H54 (cell line): ENCODE measurements at places on chromosomes 11 and 22.
A peak's percentile ranks its signal among the peaks of the same experiment; 100 is the strongest.

DNA sequence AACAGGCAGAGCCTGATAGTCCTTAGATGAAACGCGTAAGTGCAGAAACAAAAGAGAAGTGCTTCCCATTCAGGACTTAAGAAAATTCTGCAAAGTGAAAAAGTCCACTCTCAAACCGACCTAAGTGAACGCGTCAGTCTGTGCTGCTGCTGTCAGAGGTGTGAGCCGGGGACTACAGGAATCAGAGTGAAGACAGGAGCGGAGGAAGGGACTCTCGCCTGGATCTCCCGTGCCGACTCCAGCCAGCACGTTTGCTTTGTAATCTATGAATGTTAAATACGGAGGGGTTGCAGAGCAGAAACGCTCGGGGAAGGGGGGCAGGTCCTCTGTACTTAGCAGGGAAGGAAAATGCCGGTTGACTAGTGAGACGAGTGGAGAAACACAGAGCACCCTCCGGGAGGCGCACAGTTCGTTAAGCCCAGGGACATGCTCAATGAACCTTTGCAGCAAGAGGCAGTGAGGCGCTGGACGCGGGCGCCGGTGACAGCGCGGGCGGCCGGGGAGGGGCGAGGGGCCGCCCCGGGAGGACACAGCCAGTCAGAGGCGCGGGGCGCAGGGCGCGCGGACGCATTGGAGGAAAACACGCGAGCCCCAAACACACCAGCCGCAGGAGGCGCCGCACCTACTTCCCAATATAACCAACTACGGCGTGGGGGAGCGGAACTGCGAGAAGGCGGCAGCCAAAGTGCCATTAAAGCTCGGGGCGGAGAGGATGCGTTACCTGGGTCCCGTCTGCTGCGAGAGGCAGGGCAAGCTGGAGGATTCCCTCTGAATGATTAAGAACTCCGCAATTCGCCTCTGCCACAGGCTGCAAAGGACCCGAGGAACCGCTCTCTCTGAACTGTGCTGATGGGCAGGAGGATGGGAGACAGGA, at the start of gene CNTN5:
CNTN5 (plus strand) TSS at position 598 of the 874 bp plus-strand sequence.
- peak; percentile 12 for DNase-seq

DNA sequence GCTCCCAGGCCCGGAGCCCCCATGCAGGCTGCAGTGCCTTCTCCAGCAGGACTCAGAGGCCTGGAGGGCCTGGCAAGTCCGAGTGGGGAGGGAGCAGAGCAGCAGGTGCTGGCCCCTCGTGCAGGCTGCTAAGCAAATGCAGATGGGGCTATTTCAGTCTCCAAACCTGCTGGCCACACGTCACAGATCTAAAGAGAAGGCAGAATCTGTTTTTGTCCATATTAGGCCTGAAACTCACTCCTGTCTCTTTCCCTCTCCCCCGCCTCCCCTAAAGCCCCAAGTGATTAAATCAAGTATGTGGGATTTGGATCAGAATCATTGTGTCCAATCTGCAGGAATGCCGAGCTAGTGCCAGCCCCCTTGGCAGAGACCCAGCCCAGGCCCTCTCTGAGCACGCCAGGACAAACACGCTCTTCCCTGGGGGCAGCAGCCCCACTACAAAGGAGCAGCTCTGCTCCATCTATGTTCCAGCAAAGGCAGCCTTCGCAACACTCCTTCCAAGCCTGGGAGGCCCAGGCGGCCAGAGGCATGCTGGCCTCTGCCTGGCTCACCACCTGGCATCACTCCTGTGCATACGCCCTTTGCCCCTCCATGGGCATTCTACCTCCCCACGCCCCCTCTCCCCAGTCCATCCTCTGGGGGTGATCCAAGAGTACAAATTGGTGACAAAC, 26.5 kb downstream of the RPL27A start:
- no peak for DNase-seq

DNA sequence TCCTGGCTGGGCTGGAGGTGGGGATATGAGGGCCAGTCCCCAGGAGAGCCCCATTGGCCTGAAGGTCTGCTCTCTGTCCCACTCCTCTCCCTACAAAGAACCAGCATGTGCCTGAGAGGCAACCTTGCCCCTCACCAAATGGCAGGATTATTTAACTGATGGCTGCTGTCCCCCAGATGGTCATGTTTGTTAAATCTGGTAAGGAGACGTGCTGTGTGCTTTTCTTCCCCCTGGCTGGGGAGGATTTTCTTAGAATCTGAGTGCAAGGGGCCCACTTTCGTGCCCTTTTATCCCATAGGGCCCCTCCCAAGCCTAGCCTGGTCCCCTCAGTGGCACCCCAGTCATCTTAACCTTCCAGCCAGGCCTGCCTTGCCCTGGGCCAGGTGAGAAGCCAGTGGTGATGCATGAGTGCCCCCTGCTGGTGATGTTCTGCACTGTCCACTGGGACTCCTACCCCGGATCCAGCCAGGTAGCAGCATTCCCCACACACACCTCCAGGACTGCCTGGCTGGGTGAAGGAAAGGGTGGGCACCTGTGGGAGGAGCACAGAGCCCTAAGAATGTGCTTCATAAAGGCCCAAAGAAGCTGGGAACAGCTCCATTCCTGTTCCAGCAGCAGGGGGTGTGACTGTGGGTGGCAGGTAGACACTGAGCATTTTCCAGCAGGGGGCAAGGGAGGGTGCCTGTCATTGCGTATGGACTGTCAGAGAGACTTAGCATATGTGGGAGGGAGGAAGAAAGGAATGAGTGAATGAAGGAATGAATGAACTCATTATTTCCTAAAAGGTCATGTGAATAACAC, 28.9 kb downstream of the MFNG start:
- peak; percentile 57 for DNase-seq

DNA sequence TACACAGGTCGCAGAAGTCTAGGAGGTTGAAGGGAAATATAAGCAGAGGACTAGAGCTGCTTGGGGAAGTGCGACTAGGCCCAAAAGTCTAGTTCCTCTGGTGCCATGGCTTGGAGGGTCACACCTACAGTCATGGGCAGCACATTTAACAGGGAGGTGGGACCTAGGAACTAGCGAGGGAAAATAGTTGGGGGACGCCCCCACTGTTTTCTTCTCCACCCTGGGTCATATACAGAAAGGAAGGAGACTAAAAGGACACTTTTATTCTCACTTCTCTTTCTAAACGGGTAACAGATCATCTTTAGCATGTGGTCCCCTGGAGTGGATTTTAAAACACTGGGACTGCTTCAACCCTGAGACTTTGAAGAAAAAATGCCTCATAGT, 16.6 kb downstream of the APIP start:
- no peak for DNase-seq
